ENCODE measurements at places on chromosomes 1 and 21.

- no peak for DNase-seq
These were observed 926.6 kb downstream of the LTN1 start for GRCh38 chr21:28066076-28066475.

GRCh38 chr1:118828038-118828437 lies 160.1 kb downstream of the TBX15 start:
- DNase-seq, result no peak

GRCh38 chr21:32921632-32922230 lies 104.0 kb upstream of the OLIG2 start:
- no peak for DNase-seq

DNA sequence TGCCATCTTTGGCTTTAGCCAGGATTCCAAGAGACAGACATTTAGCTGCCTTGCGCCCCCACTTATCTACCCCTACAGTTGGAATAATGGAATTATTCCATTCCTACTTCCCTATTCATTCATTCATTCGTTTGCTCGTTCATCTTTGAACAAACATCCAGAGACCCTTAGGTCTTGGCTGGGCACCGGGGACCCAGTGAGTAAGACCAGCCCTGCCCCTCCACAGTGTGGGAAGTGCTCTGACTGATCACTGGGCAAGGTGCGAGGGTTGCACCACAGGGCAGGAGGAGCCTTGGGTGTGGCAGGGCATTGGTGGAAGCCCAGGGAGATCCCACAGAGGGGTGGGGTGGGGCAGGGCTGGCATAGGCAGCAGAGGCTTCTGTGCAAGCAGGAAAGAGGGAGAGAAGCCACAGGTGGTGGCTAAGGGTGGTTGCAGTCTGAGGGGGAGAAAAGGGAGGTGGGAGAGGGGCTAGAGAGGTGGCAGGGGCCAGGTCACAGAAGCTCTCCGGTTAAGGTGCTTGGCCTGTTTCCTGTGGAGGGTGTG lies 35.0 kb upstream of the TMEM61 start:
- DNase-seq, result peak; percentile 25

DNA sequence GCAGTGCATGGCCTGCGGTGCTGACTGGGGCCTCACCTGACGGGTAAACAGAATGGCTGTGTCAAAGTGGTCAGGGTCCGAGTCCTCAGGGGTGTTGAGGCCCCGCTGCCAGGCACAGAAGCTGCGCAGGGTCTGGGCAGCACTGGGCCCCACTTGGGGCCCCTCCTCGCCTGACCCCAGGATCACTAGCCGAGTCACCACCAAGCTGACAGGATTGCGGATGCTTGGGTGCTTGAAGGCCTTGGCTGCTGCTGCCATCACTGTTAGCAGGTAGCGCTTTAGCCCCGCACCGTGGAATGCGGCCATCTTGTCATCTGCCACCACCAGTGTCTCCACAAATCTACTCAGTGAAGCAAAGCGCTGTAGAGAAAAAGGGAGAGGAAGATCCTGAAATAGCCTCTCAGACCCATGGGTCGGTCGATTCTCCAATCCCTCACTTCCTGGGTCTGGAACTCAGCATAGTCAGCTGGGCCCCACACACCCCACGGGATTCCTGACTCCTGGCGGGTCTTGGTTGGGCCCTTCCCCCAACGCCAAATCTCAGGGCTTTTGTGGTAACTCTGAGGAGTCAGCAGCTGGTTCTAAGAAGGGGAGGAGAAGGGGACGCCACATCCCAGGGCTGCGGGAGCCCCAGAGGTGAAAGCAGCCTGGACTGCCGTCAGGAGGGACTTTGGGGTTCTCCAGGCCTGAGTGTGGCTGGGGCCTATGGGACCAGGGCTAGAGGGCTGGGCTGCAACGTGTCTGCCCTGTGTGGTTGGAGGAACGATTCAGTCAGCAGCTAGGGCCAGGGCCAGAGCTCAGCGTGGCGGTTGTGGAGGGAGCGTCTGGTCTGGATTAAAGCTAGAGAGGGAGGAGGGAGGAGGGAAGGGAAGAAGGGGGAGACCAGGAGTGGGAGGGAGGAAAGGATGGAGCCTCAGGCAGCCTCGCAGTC lies 2.1 kb downstream of the ADAMTS4 start:
- peak; percentile 55 for DNase-seq

GRCh38 chr1:30371179-30371788 lies 352.1 kb downstream of the MATN1 start:
- DNase-seq, result no peak

- no peak for DNase-seq
These were observed 10.6 kb upstream of the KIFAP3 start for GRCh38 chr1:170085091-170085490.

- peak; percentile 86 for DNase-seq
These were observed at the start of gene SELENON for GRCh38 chr1:25799935-25800702. Gene SELENON (plus strand): TSS chr1:25800193. CDS start chr1:25800231, 38 bp downstream.

DNA sequence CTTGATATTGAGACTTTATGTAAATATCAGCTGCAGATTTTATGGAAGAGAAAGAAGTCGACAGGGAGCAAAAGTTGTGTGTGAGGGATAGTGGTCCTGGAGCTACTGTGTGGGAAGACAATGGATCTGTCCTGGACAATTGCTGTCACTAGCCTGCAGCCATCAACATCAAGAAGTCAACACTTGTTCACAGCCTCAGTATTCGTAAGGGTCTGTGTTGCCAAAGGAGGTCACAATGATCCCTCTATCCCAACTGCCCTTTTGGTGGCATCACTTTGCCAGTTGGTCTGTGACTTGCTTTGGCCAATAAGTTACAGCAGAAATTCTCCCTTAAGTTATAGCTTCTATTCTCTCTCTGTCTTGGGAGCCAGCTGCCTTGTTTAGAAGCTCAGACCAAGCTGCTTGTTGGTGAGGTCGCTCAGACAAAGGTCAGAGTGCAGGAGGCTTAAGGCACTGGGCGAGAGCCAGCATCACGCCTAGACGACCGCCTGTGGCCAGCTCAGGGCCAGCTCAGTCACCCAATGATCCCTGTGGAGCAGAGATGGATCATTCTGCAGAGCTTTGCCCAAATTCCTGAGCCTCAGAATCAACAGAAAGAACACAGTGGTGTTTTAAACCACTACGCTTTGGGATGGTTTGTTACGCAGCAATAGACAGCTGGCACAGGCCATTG lies 134.9 kb downstream of the RHOU start:
- no peak for DNase-seq

- DNase-seq, result no peak
These were observed 276.2 kb upstream of the LRRC7 start for GRCh38 chr1:69291541-69291940.

DNA sequence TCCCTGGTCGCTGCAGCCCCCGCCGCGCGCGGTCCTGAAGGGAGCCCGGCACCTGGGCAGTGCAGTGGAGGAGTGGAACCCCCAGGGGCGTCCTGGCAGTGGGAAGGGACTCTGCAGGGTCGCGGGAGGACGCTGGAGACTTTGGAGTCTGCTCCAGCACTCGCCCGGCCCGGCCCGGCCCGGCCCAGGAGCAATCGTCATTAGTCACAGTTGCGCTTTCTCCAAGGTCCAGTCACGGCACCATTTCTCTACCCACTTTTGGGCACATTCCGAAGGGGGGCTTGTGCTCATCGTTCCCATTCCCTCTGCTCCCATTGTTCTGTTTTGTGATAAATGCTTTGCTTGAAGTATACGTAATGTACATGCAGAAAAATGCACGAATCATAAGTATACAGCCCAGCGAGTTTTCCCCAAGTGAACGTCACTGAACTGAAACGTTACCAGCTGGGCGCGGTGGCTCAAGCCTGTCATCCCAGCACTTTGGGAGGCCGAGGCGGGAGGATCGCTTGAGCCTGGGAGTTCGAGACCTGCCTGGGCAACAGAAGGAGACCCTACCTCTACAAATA lies 999 bp downstream of the THAP3 start:
- no peak for DNase-seq

DNA sequence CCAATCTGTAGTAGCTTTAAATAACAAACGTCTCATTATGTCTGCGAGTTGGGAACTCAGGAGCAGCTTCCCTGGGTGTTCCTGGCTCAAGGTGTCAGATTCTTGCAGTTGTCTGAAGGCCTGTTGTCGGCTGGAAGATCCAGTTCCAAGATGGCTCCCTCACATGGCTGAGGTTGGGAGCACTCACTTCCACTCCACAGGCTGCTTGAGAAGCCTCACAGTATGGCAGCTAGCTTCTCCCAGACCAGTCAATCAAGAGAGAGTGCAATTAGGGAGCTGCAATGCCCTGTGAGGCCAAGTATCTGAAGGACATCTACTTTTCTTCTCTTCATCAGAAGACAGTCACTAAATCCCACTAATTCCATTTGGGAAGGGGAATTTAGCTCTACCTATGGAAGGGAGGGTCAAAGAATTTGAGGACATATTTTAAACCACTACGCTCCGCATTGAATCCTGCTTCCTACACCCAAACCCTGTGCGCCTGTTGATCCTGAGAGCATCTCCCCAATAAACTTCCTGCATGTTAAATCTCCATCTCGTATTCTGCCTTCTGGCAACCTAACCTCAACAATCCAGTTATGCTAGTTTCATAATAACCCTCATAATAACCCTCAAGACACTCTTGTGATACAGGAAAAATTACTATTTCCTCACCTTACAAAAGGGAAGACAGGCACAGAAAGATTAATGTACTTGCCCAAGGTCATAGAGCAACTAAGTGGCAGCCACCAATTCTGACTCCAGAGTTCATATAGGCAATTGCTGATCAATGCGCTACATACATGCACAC lies 3.6 kb upstream of the VPS26C start:
- no peak for DNase-seq

DNA sequence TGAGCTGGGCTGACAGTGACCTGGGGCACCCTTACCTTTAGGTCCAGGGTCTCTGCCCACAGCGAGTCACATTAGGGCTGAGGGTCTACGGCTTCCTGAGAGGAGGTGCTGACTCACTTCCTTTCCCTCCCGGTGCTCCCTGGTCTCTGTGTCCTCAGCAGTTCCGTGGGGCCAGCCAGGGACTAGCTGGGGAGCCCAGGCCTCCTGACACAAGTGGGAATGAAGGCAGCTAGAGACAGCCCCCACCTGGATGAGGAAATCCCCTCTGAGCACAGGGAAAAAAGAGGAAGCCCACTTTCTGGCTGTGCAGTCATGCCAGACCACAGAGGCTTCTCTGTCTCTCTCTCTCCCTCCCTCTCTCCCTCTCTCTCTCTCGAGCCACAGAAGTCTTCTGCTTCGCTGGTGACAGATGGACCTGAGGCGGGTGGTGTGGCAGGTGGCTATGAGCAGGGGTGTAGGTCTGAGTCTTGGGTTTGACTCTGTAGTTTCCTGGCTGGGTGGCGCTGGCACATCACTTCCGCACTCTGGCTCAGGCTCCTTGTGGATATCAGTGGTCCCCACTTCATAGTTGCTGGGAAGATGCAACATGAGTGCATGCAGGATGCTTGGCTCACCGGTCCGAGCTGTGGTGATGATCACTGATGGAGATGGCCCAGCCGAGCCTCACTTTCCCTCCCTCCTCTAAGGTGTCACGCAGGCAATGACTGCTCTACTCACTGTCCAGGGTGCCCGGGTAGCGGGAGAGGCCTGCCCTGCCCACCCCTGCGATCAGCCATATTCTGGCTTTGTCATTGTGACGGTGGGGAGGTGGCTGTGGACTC lies 3.5 kb downstream of the SLC66A1 start:
- no peak for DNase-seq

GRCh38 chr1:111281411-111281810 lies 9.2 kb upstream of the CHIA start:
- no peak for DNase-seq

GRCh38 chr1:205407970-205408369 lies 13.9 kb downstream of the LEMD1 start:
- DNase-seq, result no peak

- peak; percentile 34 for DNase-seq
These were observed at the start of gene CR1 for GRCh38 chr1:207495801-207496792. Gene CR1 (plus strand): TSS chr1:207496157. CDS start chr1:207496268, 111 bp downstream.

DNA sequence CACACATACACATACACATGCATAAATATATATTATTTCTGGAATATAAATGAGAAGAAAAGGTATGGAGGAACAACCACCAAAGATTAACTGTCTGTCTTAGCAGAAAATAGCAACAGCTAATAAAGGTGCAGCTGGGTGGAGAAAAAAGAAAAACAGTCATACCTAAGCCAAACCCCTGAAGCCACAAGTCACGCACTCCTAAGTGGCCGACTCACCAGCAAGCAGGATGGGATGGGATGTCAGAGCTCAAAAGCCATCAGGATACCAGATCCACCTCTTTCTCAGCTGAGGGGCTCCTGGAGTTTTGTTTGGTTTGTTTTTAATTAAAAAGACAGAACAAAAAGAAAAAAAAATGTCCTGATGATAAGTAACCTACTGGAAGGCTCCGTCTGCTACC lies 64.7 kb upstream of the HIVEP3 start:
- DNase-seq, result no peak

- peak; percentile 80 for DNase-seq
These were observed 22.8 kb downstream of the DHRS3 start for GRCh38 chr1:12594966-12595756.

DNA sequence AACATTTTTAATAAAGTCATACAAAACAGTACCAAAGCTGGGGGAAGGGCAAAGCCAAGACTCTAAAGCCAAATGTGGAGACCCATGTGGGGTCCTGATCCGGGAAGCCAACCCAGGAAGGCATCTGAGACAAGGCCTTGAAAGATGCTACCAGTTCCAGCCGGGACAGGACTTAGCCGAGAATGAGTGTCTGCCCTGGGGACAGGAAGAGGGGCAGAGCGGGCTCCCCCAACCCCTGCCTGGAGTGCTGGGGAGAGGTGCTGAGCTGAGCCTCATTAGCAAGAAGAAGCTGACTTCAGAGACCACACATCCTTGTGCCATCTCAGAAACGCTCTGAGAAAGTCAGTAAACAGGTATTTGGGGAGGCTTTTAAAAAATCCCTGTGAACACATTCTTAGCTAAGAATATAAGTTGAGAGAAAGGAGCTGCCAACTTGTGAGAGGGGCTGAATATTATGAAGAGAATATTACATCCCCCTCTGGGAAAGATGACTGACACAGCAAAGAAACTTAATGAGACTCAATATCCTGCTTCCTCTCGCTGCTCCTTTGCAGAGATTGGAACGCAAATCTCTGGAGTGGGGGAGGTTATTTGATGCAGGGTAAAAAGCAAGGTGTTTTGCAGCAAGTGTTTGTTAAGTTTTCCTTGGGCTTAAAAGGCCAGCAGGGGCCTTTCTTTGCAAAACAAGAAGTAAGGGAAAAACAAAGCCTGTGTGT lies 103.3 kb upstream of the KCND3 start:
- DNase-seq, result no peak

- DNase-seq, result no peak
These were observed 139.6 kb downstream of the TOMM20 start for GRCh38 chr1:234989019-234989418.

- peak; percentile 70 for DNase-seq
These were observed 13.7 kb upstream of the SRP9 start for GRCh38 chr1:225763716-225764548.

GRCh38 chr1:151221616-151222015 lies 23.3 kb downstream of the PIP5K1A start:
- no peak for DNase-seq

GRCh38 chr1:235940285-235940684 lies 73.6 kb upstream of the LYST start:
- DNase-seq, result no peak

DNA sequence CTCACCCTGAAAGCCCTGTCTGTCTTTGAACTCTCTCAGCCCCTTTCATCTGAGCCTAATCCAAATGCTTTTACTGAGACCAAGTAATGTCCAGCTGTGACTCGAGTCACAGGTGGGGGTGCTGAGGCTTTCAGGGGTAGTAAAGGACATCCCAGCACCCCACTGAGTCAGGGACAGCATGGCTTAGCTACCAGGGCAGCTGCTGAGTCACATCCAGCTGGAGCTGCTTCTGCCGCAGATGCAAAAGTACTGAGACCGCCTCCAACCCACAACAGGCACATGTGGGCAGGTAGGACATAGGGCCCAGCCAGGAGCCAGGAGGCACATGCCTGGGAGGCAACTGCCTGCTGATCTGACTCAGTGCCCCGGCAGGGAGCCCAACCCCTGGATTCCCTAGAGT lies 6.7 kb upstream of the VSIG8 start:
- no peak for DNase-seq

Data from left cardiac atrium (tissue), 4 donors.